ENCODE measurements at places on chromosomes 7 and 10.

- no peak for DNase-seq
These were observed 37.1 kb downstream of the CAMK2B start for GRCh38 chr7:44288381-44288685.

DNA sequence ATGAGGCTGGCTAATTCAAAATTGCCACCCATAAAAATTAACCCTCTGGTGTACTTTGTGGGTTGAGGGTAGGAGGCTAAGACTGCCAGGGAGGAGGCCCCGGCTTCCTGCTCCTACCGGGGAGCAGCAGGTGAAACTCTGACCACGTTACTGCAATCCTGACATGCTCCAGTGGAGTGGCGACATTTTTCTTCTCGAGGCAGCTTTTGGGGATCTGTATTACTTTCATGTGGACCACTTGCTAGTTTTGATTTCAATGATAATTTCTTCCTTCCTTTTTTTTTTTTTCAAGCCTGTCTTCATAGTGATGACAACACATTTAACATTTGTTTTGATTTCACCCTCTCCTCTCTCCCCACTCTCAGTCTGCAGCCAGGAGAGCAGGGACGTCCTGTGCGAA, 14.6 kb downstream of the GATA3 start:
- no peak for DNase-seq

- no peak for DNase-seq
These were observed 113.6 kb downstream of the ADCY1 start for GRCh38 chr7:45687721-45688120.

GRCh38 chr7:123771256-123771655, 22.5 kb upstream of the WASL start:
- DNase-seq, result no peak

DNA sequence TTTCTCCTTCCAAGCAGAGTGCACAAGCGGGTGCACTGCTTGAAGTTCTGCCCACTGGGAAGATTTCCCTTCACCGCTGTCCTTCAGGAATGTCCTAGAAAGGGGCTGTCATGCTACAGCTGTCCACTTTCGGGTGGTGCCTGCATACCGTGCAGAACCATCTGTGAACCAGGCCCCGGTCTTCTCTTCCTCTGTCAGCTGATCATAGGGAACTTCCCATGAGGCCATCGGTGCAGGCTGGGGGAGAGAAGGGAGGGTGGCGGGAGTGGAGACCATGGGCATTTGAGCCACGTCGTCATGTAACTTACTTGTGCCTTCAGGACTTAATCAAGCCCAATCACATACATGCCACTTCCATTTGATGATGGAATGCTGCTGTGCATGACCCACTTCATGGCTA, 111.6 kb downstream of the NKX6-2 start:
- no peak for DNase-seq

GRCh38 chr7:105298439-105298894, 90.3 kb downstream of the SRPK2 start:
- DNase-seq, result no peak

DNA sequence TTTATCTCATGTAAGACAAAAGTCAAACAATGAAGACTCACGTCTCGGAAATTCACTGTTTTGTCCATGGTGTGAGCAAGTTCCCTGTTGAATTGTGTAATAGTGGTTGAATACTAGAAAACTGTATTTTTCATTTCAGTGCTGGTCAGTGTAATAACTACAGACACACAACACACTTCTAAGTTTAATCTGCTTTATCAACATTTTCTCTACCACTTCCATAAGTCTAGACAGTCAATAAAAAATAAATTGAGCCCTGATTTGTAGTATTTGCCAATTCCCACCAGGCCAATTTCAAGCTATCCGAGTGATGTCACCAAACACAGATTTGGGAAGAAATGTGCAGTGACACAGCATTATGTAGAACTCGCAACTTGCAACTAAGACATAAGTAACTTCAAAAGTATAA, 81.9 kb downstream of the GPR141 start:
- no peak for DNase-seq

DNA sequence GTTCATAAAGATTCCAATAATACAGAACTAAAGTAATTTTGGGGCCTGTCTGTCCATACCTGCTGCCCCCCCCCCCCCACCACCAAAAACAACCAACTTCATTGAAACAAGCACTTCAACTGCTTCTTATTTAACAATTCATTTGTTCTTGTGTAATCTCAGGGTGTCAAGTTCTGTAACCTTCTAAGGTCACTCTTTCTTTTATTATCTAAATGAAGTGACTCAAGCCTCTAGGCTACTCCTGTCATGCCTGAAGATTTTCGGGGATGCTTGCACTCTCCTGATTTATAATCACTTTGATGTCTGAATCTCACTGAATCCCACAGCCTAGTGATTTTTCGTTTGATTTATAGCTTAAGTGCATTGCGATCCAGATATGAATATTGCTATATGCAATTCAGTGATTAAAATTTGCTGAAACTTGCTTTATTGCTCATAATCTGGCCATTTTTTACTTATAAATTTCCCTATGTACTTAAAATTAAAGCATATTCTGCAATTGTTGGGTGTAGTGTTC, 27.2 kb downstream of the GARIN1A start:
- DNase-seq, result no peak

DNA sequence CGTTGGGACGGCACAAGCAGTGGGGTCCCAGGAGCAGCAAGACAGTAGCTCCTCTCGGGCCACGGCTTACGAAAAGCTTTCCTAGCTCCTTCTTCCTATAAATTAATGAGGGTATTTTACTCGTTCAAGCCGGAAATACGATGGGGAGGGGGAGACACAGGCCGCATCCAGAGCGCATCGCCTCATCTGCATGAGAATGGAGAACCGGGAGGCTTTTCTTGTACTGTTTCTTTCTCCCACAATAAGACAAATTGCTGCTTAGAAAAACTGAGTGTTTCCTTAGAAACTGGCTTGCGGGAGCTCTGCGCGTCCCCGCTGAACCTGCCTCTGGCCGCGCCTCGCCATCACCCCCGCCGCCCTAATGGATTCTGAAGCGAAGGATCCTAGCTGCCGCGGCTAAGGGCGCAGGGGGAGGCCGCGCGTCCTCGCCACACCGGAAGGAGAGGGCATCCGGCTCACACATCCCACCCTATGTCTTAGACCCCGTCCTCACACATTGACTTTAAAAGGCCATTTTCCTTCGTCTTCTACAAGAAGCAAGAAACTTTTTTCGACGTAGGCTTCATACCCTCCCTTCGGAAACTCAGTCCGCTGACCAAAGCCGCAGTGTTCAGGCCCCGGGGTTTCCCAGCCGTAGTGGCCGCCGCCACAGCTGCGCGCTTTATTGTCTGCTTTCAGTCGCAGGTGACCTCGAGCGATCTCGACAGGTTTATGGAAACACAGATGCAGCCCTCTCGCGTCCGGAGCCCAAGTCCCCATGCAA, 8.8 kb downstream of the NXPH1 start:
- no peak for DNase-seq

DNA sequence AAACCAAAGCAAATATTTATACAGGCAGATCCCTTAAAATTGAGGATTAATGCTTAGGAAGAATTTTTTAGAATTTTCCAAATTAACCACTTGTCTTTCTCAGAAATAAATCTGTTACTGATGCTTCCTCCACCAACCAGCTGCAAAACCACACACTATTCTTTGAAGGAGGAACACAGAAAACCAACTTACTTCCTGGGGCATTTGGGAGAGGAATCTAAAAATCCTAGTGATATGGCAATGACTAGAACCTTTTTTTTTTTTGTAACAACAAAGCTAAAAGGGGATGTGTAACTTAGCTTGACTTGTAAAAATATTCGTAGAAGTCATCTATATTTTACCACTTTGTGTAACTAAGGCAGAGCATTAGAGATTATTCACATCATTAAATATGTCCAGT, 5.1 kb upstream of the TM9SF3 start:
- no peak for DNase-seq

DNA sequence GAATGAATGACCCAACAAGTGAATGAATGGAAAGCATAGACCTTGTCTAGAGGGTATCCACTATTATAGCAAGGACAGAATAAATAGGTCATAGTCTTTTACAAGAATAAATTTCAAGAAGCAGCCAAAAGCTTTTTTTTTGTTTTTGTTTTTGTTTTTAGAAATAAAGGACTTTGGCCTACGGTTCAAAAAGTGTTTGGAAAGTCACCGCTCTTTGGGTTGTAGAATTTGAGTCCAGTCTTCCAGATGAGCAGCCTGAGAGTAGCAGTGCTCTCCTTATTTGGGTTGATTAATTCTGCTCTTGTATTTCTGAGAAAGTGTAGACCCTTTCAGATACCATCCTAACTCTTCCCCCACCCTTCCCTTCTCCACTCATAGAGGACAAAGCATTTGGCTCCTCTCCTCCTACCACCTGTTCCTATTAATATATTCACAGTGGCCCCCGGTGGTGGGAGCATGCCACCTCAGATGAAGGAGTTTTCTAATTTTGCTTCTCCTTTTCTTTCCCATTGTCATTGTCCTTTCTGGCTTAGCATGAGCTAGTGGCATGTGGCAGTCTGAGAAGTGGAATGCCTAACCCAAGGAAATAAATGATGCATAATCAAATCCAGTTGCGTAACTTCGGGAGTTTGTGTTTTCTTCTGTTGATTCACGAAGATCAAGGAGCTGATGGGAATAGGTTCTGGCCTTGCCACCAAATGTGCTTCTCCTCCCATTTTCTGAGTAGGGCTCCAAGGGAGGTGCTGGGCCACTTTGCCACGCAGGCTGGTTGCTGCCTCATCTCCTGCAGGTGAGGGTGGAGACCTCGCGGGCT, 114.7 kb downstream of the CHN2 start:
- no peak for DNase-seq

DNA sequence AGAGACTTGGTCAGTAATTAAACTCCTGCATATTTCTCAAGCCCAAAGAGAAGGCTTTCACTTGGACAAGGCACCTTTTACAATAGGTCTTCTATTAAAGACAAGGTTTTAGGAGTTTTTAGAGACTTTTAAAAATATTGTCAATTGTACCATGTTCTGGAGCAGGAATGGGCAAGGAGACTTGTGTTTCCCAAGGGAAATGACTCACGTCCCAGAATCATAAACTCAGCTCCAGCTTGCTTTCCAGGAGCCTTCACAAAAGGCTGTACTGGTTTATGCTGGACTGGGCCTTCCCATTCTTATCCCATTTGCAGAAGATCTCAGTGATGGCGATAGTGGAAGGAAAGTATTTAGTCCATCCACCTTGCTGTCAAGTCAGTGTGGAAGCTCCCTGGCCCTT, 7.8 kb upstream of the GLI3 start:
- no peak for DNase-seq

- no peak for DNase-seq
These were observed 90.9 kb upstream of the PIP4K2A start for GRCh38 chr10:22805304-22805703.

- no peak for DNase-seq
These were observed 17.8 kb upstream of the GPAM start for GRCh38 chr10:112201334-112201733.

DNA sequence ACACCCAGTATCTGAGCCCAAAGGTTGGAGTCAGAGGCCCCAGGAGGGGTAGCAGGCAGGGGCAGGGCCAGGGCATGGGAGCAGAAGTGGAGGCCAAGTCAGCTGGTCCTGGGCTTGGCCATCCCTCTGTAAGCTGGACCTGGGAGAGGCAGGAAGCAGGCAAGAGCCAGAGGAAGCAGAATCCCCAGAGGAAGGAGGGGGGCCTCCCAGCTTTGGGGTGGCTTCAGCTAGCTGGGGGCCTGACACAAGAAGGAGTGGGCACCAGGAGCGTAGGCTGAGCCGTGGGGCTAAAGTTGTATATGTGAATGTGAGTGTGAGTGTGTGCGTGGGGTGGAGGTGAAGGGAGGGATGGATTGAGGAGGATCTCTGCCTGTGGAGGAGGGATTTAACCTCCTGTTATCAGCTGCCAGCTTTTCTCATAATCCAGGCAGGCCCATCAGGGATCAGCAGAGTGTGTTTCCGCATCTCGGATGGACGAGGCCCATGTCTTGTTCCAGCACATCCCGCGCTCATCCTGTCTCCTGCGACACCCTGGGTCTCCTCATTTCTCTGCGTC, 54.0 kb downstream of the NEURL1 start:
- DNase-seq, result no peak

DNA sequence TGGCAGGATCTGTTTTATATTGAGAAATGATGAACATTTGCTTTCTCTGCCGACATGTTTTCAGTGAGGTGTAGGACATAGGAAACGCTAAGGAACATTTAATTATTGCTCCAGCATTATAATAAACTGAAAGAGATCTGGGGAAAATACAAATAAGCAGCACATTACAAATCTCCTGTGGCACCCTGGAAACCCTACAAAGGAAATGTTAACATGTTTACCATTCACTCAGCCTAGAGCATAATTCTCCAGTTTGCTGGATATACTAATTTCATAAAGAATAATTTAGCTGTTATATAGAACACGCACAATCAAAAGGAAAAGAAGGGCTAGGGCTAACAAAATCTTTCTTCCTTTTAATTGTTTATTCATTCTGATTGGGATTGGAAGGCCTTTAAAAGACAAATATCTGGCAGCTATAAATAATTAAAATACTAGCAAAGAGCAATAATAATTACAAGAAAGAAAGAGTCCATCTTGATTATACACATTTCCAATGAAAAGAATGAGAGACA, 299.4 kb downstream of the CRPPA start:
- no peak for DNase-seq

DNA sequence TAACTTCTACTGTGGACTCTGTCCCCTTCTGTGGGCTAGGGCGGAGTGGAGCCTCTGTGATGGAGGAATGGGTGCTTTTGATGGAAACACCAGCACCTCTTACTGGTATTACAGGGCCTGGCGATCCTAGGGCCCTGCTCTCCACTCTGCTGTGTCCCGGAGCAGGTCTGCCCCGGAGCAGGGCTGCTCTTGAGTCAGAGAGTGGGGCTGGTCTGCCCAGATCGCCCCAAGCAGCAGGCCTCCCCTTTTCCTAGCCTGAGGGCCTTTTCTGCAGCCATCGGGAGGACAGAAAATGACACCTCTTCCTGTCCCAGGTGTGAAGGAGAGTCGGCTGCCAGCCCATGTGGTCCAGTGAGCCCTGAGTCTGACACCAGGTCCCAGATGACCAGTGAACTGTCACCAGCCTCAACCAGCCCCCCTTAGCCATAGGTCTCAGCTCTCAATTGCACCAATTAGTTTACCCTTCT, 1.4 kb downstream of the ZNF282 start:
- DNase-seq, result no peak

GRCh38 chr10:131323025-131323424, 11.5 kb upstream of the TCERG1L start:
- DNase-seq, result no peak

DNA sequence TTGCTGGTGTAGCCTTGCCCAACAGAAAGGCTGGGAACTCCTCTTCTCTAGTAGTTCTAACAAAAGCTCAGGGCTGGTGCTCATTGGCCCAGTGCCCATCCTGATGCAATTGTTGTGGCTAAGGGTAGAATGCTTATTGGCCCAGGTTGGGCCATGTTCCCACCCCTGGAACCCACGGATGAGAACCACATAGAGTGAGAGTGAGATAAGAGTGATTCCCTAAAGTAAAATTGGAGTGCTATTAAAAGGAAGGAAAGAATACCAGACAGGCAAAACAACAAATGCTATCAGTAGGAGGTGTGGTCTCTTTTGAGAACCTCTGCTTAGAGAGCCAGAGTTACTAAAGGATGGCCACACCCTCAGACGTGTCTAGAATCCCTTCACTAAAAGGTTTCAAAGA, 49.2 kb downstream of the LGI1 start:
- DNase-seq, result no peak

All from fibroblast of skin of left biceps (primary cell).